ENCODE measurements at places on chromosomes 6 and 20. TPM values are rescaled to one million over a fixed set of nuclear protein-coding genes. Genes with fewer than 3 reads are reported as not detected.

GRCh38 chr6:134436950-134437349 lies 119.0 kb upstream of the SGK1 start:
- peaks cover 15% of the 10 kb centered on the region for H3K4me1 ChIP-seq
- DNase-seq = no peak
- no peak overlapping the region for H3K4me3 ChIP-seq
- no peaks in the 10 kb centered on the region for H3K36me3 ChIP-seq
- H3K27ac ChIP-seq = no peak overlapping the region

GRCh38 chr6:31203345-31203979 lies 33.0 kb upstream of the POU5F1 start:
- no peak for DNase-seq
- H3K4me3 ChIP-seq = peak overlapping the region; percentile 59
- H3K27me3 ChIP-seq = no peaks in the 10 kb centered on the region
- H3K4me1 ChIP-seq = peaks cover 24% of the 10 kb centered on the region

DNA sequence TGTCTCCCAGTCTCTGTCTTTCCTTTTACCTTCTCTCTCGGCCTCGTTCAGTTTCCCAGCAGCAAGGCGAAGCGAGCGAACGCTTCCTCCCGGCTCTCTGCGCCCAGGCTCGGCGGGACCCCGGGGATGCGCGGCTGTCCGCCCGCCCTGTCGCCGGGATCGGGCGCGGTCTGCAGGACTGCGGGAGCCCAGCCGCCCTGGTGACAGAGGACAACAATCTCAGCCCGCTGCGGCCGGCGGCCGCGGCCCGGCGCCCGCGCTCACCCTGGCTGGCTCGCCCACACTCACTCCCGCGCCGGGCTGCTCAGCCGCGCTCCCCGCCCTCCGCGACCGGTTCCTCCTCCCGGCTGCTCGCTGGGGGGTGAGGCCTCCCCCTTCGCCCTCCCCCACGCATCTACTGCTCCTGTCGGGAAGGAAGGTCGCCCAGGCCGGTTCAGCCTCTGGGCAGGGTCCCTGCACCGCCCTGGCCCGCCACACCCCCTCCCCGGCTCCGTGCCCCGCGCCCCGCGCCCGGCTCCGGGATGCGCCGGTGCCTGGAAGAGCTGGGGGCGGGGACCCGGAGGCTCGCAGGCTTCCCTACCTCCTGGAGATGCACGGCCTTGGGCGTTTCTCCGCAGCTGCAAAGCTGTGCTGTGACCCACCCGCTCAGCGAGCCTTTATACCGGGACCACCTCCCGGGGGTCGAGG lies 410 bp downstream of the SYNE1 start:
- peaks cover 72% of the 10 kb centered on the region for H3K27me3 ChIP-seq
- no peaks in the 10 kb centered on the region for H3K36me3 ChIP-seq
- peak; percentile 19 for DNase-seq

- no peaks in the 10 kb centered on the region for H3K27me3 ChIP-seq
- DNase-seq = no peak
- no peak overlapping the region for H3K27ac ChIP-seq
- H3K4me1 ChIP-seq = no peaks in the 10 kb centered on the region
These were observed 671.3 kb downstream of the MAFB start for GRCh38 chr20:40017765-40018164.

KIF6 gene
- 2.3 TPM for total RNA-seq

- H3K36me3 ChIP-seq = no peaks in the 10 kb centered on the region
- H3K4me1 ChIP-seq = no peaks in the 10 kb centered on the region
- no peaks in the 10 kb centered on the region for H3K27me3 ChIP-seq
These were observed 515.3 kb downstream of the TENT5A start for GRCh38 chr6:81237226-81237625.

HSPA12B gene
- 1.1 TPM for total RNA-seq

DNA sequence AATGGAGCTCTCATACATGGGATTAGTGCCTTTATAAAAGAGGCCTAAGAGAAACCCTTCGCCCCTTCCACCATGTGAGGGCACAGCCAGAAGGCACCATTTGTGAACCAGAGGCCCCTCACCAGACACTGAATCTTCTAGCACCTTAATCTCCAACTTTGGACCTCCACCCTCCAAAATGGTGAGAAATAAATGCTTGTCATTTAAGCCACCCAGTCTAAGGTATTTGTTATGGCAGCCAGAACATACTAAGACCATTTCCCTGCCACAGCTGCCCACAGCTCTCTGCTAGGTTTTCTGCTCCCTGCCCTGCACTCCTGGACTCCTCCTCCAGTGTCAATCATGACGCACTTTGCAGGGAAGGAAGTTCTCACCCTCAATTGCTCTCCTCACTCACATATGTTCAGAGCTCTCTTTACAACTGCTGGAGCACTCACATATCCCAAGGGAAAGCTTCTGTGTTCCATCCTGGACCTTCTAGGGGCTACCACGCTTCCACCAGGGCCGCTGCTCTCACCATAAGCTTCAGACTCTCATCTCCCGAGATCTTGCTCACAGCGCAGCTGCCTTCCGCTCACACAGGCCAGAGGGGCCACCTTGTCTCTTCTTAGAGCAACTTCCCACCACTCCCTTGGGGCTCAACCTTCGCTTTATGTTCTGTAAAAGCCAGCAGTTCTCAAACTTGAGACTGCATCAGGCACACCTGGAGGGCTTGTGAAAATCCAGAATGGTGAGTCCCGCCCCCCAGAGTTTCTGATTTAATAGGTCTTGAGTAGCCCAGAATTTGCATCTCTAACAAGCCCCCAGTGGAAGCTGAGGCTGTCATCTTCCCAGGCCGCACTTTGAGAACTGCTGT lies 1.6 kb upstream of the LY86 start:
- no peaks in the 10 kb centered on the region for H3K4me1 ChIP-seq
- no peak overlapping the region for H3K27ac ChIP-seq
- no peaks in the 10 kb centered on the region for H3K36me3 ChIP-seq
- no peaks in the 10 kb centered on the region for H3K27me3 ChIP-seq
- DNase-seq = no peak
- no peak overlapping the region for H3K4me3 ChIP-seq

- DNase-seq = no peak
- peaks cover 17% of the 10 kb centered on the region for H3K27me3 ChIP-seq
- H3K27ac ChIP-seq = no peak overlapping the region
- no peak overlapping the region for H3K4me3 ChIP-seq
These were observed 925 bp downstream of the FHL5 start for GRCh38 chr6:96563853-96564252.

AKAP12 gene
- 46.1 TPM for total RNA-seq

DNA sequence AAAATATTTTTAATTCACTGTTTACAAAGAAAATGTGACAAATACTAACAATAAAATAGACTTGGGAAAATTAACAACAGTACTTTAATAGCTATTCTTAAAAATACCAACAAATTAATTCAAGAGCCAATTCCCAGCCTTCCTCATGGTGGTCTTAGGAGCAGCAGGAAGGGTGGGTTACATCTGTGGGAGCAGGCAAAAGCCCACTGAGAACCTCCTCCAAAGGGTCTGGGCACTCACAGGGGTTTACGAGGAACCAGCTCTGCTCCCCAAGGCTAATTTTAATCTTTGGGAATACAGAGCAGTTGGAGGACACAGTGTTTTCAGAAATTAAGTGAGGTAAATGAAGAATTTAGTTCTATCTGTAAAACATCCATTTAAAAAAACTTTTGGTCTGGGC lies 10.2 kb downstream of the SOD2 start:
- H3K27ac ChIP-seq = no peak overlapping the region
- no peaks in the 10 kb centered on the region for H3K27me3 ChIP-seq
- DNase-seq = no peak
- H3K4me3 ChIP-seq = no peak overlapping the region
- H3K4me1 ChIP-seq = no peaks in the 10 kb centered on the region

DNA sequence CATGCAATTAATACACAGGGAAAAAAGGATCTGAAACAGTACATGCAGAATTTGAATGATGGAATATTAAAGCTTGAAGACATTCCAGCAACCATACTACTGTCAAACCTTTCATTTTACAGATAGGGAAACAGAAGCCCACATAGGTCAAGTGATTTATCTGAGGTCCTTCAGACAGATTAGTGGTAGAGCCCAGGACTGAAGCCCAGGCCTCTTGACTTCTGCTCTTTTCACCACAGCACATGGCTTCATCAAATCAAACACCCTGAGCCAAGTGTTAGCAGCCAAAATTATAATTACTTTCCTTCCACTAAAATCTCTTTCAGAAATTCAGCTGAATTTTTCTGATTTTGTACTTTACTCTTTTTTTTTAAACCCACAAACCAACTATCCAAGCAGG lies 435.6 kb upstream of the RUNX2 start:
- no peaks in the 10 kb centered on the region for H3K36me3 ChIP-seq
- H3K4me1 ChIP-seq = no peaks in the 10 kb centered on the region

- H3K27ac ChIP-seq = no peak overlapping the region
- H3K4me1 ChIP-seq = no peaks in the 10 kb centered on the region
- no peaks in the 10 kb centered on the region for H3K36me3 ChIP-seq
- no peak for DNase-seq
- H3K4me3 ChIP-seq = no peak overlapping the region
These were observed 152.6 kb downstream of the THEMIS start for GRCh38 chr6:127748290-127748689.

DNA sequence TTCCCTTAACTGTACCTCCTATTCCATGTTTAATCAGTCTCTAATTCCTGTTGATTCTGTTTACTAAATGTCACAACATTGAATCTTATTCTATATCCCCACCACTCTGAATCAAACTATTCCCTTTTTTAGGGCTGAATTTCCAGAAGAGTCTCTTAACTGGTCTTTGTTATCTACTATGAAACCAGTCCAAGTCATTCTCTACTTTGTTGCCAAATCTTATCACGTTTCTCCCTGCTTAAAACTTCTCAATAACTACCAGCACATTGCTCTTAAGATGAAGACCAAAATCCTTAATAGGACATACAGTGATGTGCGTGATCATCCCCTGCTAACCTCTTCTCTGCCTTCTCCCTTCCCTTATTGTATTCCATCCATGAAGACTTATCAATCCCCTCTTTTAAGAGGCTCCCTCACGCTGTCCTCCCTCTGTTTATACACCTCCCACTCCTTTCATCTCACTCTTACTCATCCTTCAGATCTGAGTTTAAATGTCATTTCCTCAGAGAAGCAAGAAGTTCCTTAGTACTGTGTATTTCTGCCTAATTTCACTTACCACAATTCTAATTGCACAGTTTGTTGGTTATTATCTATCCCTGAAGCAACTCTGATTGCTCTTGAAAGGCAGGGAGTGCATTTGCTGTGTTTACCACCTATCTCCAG lies 143.0 kb upstream of the AHI1 start:
- H3K4me3 ChIP-seq = no peak overlapping the region
- no peaks in the 10 kb centered on the region for H3K36me3 ChIP-seq
- no peak for DNase-seq
- H3K27me3 ChIP-seq = no peaks in the 10 kb centered on the region
- H3K27ac ChIP-seq = no peak overlapping the region

- H3K36me3 ChIP-seq = no peaks in the 10 kb centered on the region
- no peak overlapping the region for H3K4me3 ChIP-seq
- no peaks in the 10 kb centered on the region for H3K4me1 ChIP-seq
- DNase-seq = no peak
These were observed 13.3 kb upstream of the TREM2 start for GRCh38 chr6:41176189-41176588.

- H3K4me1 ChIP-seq = no peaks in the 10 kb centered on the region
- no peak overlapping the region for H3K27ac ChIP-seq
- no peak for DNase-seq
- peaks cover 56% of the 10 kb centered on the region for H3K27me3 ChIP-seq
- peaks cover 4% of the 10 kb centered on the region for H3K36me3 ChIP-seq
These were observed 8.4 kb upstream of the IRF4 start for GRCh38 chr6:382883-383810.
